Iris pigment epithelial cell (primary cell): ENCODE measurements at places on chromosomes 2 and 18.
A peak's percentile ranks its signal among the peaks of the same experiment; 100 is the strongest.

GRCh38 chr2:204657024-204657423 is 111.7 kb downstream of the PARD3B start:
- DNase-seq = no peak

- no peak for DNase-seq
Observed at GRCh38 chr2:220107380-220107791, 480.0 kb downstream of the SLC4A3 start.

DNA sequence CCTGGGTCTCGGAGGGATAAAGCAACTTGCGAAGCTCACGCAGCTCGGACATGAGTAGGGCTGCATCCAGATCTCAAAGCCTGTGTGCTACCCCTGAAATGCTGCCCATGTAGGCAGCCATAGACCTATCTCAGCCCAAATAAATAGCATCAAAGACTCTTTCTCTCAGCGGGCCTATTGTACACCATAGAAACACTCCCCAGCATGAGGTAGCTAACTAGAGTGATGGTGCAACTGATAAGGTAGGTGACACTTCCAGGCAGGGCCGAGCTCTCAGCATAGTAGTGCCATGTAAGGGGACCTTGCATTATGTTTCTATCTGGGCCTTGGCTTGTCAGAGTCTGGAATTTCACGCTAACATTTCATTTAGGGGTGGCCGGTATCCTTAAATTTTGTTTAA is 52.4 kb downstream of the RABL2A start:
- DNase-seq = no peak

DNA sequence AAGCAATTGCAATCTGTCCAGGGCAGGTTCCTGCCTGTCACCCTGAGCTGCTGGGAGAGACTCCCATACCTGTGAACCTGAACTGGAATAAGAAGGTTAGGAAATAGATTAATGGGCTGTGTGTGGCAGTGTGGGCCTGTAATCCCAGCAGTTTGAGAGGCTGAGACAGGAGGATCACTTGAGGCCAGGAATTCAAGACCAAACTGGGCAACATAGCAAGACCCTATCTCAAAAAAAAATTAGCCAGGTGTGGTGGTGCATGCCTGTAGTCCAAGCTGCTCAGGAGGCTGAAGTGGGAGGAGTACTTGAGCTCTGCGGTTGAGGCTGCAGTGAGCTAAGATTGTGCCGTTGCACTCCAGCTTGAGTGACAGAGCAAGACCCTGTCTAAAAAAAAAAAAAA is 127.7 kb upstream of the DSEL start:
- DNase-seq = no peak

GRCh38 chr2:31051258-31052140 is 86.7 kb downstream of the GALNT14 start:
- no peak for DNase-seq

GRCh38 chr2:205274801-205275200 is 407.5 kb upstream of the NRP2 start:
- no peak for DNase-seq

GRCh38 chr2:10826625-10827024 is 14.0 kb upstream of the PDIA6 start:
- DNase-seq = no peak

- peak; percentile 34 for DNase-seq
Observed at GRCh38 chr2:160870729-160871465, 289.3 kb upstream of the TANK start.

DNA sequence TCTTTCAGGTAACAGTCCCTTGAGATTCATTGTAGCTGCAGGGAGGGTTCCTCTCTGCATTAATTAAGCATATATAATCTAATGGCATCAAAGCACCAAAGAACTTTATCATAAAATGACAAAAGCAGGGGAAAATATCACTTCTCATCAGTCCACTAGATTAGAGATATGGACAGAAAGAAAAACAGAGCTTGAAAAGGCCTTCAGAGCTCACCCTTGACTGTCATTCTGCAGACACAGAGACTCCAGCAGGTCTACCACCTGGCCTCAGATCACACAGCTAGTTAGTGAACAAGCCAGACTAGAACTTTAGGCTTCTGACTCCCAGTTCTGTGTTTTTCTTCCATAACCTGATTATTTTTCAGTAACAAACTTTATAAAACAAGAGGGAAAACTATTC is 88.5 kb downstream of the FIGN start:
- no peak for DNase-seq

DNA sequence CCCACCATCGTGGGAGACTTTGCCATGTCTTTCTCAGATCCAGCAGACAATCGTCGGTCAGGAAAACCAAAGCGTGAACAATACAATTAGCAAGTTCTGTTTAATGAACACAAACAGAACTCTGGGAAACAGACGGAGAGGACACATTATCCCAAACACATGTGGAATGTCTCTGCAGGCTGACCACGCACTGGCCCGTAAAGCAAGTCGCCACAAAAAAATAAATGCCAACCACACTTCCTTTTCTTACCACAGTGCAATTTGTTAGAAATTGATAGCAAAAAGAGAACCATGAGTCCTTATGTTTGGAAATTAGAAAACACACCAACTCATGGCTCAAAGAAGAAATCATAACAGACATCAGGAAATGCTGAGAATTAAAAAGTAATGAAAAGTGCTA is 210.9 kb downstream of the TWIST2 start:
- no peak for DNase-seq

GRCh38 chr18:28108254-28108653 is 68.7 kb downstream of the CDH2 start:
- no peak for DNase-seq

DNA sequence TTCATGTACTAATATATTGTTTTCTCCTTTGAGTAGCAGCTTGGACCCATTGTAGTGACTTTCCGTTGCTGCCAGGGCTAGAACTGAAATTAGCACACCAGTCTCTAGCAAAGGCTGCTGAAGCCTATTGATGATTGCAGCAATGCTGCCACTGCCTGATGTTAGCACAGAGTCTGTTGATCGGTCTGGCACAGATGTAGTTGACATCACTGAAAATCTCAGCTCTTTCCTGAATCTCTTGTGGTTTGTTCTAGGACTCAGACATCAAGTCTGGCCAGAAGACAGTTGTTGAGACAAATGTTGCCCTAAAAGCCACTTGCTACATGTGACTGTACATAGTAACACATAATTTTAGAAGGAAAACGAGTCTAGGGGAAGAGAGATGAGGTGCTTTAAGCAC is 47.2 kb downstream of the VAPA start:
- peak; percentile 40 for DNase-seq

DNA sequence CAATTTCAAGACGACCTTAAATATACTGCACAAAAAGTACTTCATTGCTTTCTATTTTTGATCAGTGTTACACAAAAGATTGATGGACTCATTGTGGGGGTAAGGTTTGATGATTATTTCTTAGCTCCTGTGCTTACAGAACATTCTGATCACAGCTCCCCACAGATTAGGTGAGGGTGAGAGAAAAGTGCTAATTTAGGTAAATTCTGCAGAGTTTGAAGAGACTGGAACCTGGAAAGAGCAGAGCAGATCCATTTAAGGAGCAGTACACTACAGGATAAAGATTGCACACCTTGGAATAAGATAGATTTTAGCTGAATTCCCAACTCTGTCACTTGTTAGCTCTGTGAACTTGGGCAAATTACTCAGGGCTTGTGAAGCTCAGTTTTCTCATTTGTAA is 291.9 kb upstream of the CDH7 start:
- no peak for DNase-seq

- no peak for DNase-seq
Observed at GRCh38 chr2:183375821-183376220, 251.6 kb downstream of the NUP35 start.

DNA sequence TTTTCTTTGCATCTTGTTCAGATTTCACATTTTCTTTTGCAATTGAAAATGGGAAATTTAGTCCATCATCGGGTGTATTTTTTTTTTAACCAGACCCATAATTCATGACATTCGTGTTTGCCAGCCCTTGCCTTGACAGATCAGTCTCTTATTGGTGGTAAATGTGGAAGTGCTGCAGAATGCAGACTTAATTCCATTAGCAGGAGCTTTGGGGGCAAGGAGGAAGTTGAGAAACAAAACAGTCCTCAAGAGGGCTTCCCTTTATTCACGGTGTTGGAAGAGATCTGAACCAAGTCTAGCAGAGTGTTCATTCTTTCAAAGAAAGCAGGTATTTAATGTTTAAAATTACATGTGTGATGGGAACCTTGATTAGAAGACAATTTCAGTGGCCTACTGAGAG is 16.6 kb upstream of the RPE start:
- no peak for DNase-seq

- no peak for DNase-seq
Observed at GRCh38 chr2:134132490-134132857, 121.4 kb upstream of the MGAT5 start.

DNA sequence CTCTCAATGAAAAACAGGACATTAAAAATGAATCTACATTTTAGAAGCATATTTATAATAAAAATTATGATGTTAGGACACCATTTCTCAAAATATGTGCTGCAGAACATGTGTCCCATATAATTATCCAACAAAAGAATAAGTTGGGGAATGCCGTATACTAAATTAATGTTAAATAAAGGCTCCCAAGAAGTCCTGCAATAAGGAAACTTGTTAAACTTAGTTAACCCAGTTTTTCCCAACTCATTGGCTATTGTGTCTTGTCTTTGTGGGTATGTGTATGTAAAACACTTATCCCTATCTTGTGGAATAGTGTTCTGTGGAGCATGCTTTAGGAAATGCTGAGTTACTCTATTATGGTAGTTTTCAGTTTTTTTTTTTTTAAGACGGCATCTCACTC is 25.6 kb upstream of the GTF2A1L start:
- DNase-seq = no peak

DNA sequence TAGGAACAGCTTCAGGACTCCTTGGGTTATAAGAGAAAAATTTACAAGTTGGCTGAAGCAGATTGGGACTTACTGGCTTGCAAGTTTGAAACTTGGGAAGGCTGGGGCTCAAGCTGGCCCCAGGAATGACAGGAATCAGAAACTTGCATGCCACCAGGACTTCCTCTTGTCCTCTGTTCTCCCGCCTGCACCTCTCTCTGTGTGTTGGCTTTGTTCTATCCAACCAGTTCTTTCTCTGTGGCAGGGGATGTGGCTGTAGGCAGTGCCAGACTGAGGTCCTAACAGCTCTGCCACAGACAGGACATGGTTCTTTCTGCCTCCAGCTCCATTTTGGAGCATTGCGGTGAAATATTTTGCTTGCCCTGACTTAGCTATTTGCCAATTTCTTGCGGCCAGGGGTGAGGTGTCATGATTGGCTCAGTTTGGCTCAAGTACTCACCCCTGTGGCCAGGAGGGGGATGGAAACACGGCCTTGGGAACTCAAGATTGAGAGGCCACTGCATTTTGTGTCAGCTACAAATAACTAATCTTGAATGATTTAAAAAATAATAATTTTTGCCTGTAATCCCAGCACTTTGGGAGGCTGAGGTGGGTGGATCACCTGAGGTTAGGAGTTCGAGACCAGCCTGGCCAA is 48.9 kb downstream of the MEP1B start:
- no peak for DNase-seq

- DNase-seq = peak; percentile 57
Observed at GRCh38 chr18:69817335-69817940, 130.2 kb downstream of the CD226 start.

- no peak for DNase-seq
Observed at GRCh38 chr2:198383392-198383791, 579.0 kb downstream of the PLCL1 start.
